ENCODE measurements at places on chromosomes 11 and 22. TPM values are rescaled to one million over a fixed set of nuclear protein-coding genes. Genes with fewer than 3 reads are reported as not detected.

Gene ZFPL1
- 63.6 TPM for total RNA-seq

Gene DDI1
- total RNA-seq, result not detected

Gene SYCE3
- total RNA-seq, result not detected

Gene APOA4
- not detected for total RNA-seq

DNA sequence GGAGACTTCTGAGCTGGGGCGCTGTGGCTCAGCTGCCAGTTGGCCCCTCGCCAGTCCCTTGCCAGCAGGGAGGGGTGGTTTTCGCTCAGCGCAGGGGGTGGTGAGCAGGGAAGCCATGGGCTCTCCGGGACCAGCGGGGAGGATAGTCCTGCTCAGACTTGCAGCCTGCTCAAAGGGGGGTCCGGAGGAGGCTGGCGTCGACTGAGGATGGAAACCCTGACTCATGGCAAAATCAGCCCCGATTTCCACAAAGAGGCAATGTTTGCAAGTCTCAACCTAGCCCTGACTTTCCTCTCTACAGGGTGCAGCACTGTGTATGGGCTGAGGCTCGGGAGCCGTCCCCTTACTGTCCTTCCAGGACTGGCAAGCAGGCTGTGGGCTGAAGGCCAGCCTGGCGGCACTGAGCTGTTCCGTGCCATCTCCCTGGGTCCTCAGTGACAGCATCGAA lies 35.1 kb downstream of the FBLN1 start:
- no peaks in the 10 kb centered on the region for H3K27me3 ChIP-seq
- H3K4me1 ChIP-seq, result no peaks in the 10 kb centered on the region
- no peak overlapping the region for H3K27ac ChIP-seq
- no peak for DNase-seq

DNA sequence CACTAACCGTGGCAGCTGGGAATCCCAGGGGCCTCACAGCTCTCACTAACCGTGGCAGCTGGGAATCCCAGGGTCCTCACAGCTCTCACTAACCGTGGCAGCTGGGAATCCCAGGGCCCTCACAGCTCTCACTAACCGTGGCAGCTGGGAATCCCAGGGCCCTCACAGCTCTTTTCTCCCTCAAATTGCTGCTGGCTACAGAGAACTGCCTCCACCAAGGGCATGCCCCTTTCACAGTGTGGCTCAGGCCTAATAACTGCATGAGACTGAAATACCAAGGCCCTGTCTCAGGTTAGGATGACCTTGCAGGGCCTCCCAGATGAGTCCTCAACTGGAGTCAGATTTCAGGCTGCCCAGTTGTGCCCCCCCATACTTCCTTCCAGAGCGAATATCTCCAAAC lies 35.1 kb upstream of the GGTLC2 start:
- H3K36me3 ChIP-seq, result no peaks in the 10 kb centered on the region
- no peaks in the 10 kb centered on the region for H3K4me1 ChIP-seq
- H3K4me3 ChIP-seq, result no peak overlapping the region
- no peaks in the 10 kb centered on the region for H3K27me3 ChIP-seq
- H3K27ac ChIP-seq, result no peak overlapping the region
- DNase-seq, result no peak

Gene MOGAT2
- not detected for total RNA-seq

GRCh38 chr22:31179345-31179744 lies 19.4 kb downstream of the RNF185 start:
- peaks cover 17% of the 10 kb centered on the region for H3K4me1 ChIP-seq
- H3K36me3 ChIP-seq, result peaks cover 10% of the 10 kb centered on the region
- DNase-seq, result peak; percentile 93
- no peak overlapping the region for H3K27ac ChIP-seq

DNA sequence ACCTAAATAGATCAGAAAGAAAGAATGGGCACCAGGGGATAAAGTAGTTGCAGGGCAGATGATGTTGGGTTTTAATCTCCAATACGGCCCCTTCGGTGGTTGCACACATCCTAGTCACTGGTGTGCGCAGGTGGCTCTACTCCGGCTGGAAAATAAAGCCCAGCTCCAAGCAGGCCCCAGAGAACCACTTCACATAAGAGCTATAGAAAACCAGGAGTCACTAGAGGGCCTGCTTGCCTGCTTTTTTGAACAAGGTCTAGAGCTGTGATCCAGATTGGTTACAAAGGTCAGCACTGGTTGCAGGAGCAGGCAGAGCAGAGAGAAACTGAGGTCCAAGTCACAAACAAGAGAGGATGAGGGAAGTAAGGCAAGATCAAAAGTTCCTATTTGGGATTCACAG lies 41.5 kb upstream of the MS4A8 start:
- H3K27ac ChIP-seq, result no peak overlapping the region
- H3K27me3 ChIP-seq, result peaks cover 23% of the 10 kb centered on the region
- no peak overlapping the region for H3K4me3 ChIP-seq
- H3K36me3 ChIP-seq, result no peaks in the 10 kb centered on the region
- H3K4me1 ChIP-seq, result no peaks in the 10 kb centered on the region
- no peak for DNase-seq

Gene ENTHD1
- not detected for total RNA-seq

Gene CRYBB3
- total RNA-seq, result 2.1 TPM

Gene OR4B1
- total RNA-seq, result not detected

DNA sequence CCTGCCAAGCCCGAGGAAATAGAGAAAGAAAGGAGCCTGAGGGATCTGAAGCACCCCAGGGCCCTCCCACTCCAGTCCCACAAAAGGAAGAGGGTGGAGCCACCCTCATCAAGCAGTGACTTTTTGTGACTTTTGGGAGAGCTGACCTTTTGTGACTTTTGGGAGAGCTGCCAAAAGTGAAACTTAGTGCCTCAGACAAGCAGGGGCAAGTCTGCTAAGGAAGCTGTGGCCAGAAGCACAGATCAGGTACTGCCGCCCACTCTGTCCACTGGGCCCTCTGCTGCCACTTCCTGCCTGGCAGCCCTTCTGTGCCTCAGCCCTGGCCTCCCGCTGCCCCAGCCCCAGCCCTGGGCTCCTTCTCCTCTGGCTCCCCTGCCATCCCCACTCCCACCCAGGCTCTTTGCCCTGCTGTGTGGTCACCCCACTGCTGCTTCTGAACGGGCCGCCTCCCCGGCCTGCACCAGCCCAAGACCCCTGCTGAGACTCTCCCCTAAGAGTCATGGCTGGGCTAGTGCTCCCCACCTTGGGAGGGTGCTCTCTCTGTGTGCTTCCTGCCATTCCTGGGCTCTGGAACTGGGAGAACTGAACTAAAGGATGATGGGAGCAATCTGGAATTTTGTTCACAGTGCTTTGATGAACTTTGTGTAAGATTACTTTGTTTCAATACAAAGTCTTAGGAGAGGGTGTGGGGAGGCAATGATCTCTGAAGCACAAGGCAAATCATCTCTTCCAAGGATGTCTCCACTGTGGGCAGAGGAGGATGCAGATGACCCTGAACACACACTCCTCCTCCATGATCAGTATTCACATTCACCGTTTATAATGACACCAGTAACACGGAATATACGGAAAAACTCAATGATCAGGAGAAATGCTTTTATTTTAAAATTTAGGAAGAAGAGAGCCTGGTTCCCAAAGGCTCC lies at the start of gene APOBEC3H:
TSS of gene APOBEC3H (plus strand) at position 147 of the 923 bp plus-strand sequence. CDS start 3,035 bp downstream, outside the sequence.
- peak; percentile 70 for DNase-seq
- H3K27me3 ChIP-seq, result no peaks in the 10 kb centered on the region
- peaks cover 66% of the 10 kb centered on the region for H3K4me1 ChIP-seq
- H3K4me3 ChIP-seq, result peak within 1 kb of the TSS; percentile 19
- no peaks in the 10 kb centered on the region for H3K36me3 ChIP-seq
- peak within 1 kb of the TSS; percentile 62 for H3K27ac ChIP-seq

DNA sequence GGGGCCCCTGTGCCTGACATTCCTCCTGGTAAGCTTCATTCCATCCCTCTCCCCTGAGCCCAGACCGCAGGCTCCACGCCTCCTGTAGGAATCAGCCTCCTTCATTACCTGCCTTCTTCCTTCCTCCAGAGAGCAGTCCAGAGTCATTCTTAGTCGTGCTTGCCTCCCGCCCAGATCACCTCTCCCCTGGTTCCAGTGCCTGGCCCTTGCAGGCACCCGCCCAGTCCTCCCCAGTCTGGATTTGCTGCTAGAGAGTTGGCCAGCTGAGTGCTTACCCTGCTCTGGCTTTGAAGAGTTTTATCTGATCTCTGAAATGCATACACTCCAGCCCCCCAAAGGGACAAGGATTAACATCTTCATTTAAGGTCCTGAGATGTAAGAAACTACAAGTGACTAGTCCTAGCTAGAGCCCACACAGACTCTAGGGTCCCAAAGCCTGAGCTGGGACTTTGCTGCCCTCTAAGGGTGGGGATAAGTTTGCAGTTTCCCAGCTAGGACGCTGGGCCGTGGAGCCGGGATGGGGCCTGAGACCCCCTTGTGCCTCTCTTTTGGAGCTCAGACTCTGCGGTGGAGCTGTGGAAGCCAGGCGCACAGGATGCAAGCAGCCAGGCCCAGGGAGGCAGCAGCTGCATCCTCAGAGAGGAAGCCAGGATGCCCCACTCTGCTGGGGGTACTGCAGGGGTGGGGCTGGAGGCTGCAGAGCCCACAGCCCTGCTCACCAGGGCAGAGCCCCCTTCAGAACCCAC lies 1.6 kb downstream of the NR1H3 start:
- no peaks in the 10 kb centered on the region for H3K27me3 ChIP-seq
- H3K27ac ChIP-seq, result peak overlapping the region; percentile 61
- DNase-seq, result peak; percentile 89
- H3K4me1 ChIP-seq, result peaks cover 56% of the 10 kb centered on the region

DNA sequence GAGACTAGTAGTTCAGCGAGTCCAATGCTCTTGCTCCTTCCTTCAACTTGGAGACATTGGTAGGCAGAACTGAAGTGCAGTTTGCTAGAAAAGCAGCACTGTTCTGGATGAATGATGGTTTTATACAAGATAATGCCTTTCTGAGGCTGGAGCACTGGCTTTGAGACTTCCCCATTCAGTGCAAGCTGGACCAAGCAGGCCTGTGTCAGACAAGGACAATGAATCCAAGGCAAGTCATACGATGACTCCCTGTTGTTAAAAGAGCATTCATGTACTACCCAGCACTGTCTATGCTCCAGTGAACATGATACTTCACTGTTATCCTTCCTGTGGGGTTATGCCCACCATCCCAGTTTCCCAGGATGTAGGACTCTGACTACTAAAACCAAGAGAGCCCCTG lies 242.3 kb upstream of the RAG2 start:
- 0 out of 2 replicates have a peak, but pooled peaks cover 5% of the 10 kb centered on the region for H3K27me3 ChIP-seq
- no peaks in the 10 kb centered on the region for H3K36me3 ChIP-seq
- H3K27ac ChIP-seq, result no peak overlapping the region
- DNase-seq, result no peak

DNA sequence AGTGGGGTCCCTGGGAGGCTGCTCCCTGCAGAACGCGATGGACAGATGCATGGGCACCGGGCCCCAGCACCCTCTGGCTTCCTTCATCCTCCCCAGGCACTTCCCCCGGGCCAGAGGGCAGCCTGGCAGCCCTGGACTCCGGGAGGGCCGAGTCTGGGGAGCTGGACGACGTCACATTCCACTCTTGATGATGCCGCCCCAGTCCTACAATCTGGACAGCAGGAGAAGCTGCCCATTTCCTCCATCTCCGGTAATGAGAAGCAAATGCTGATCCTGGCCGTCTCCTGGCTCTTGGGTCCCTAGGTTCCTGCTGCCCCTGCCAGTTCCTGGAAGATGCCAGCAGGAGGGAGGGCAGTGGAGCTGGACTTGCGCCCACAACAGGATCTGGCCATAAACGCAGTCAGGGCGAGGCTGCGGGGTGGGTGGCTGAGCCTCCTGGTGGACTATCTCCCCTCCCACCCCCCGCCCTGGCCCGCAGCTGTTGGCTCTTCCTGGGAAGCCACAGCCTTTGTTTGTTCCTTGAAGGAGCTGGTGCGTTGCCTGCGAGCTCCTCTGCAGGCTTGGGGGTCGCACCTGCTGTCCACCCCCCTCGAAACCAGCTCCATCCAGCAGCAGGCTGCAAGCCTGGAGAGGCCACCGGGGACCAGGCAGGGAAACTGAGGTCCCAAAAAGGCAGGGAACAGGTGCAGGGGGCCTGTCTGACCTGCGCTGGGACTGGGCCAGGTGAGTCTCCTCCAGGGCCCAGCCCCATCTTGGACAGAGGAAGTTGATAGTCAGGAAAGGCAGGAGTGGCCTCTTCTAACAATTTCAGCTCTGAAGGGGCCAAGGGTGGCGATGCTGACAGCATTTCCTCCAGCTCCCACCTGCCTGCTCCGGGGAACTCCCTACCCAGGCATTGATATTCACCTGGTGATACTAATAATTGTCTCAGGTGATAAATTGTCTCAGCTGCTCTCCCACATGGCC lies 17.9 kb upstream of the MUC6 start:
- no peak overlapping the region for H3K4me3 ChIP-seq
- H3K36me3 ChIP-seq, result no peaks in the 10 kb centered on the region
- H3K27me3 ChIP-seq, result no peaks in the 10 kb centered on the region
- no peak overlapping the region for H3K27ac ChIP-seq

- H3K4me1 ChIP-seq, result no peaks in the 10 kb centered on the region
- H3K27ac ChIP-seq, result no peak overlapping the region
- no peak overlapping the region for H3K4me3 ChIP-seq
- H3K36me3 ChIP-seq, result peaks cover 6% of the 10 kb centered on the region
- DNase-seq, result no peak
Measured at GRCh38 chr11:86346513-86346912, 28.2 kb upstream of the CCDC81 start.

- peak overlapping the region; percentile 60 for H3K4me3 ChIP-seq
- H3K36me3 ChIP-seq, result 0 out of 2 replicates have a peak, but pooled peaks cover 3% of the 10 kb centered on the region
- DNase-seq, result no peak
- H3K4me1 ChIP-seq, result peaks cover 43% of the 10 kb centered on the region
- no peaks in the 10 kb centered on the region for H3K27me3 ChIP-seq
Measured at GRCh38 chr22:37609240-37610152, 862 bp downstream of the GGA1 start.

Gene APOL4
- total RNA-seq, result not detected

Gene DERL3
- 1.2 TPM for total RNA-seq

- no peak for DNase-seq
- H3K4me1 ChIP-seq, result no peaks in the 10 kb centered on the region
- no peak overlapping the region for H3K27ac ChIP-seq
Measured at GRCh38 chr11:75147875-75148263, 3.0 kb upstream of the SLCO2B1 start.

Gene DDTL
- total RNA-seq, result not detected

Gene TSSK2
- total RNA-seq, result not detected

GRCh38 chr11:112361396-112361795 lies 100.7 kb upstream of the PLET1 start:
- H3K36me3 ChIP-seq, result no peaks in the 10 kb centered on the region
- no peak for DNase-seq
- H3K4me3 ChIP-seq, result no peak overlapping the region
- no peak overlapping the region for H3K27ac ChIP-seq
- H3K4me1 ChIP-seq, result no peaks in the 10 kb centered on the region
